MM.1S (cell line): ENCODE measurements at places on chromosomes 2 and 18.
A peak's percentile ranks its signal among the peaks of the same experiment; 100 is the strongest.

GRCh38 chr18:67924656-67925055, 408.1 kb upstream of the DSEL start:
- no peaks in the 10 kb centered on the region for H3K4me1 ChIP-seq
- no peaks in the 10 kb centered on the region for H3K27me3 ChIP-seq
- no peak overlapping the region for H3K27ac ChIP-seq
- no peaks in the 10 kb centered on the region for H3K36me3 ChIP-seq
- no peak overlapping the region for H3K4me3 ChIP-seq
- no peak for DNase-seq

GRCh38 chr2:33291278-33292013, 185.0 kb upstream of the RASGRP3 start:
- DNase-seq = no peak
- H3K27ac ChIP-seq = no peak overlapping the region
- H3K4me3 ChIP-seq = no peak overlapping the region
- peaks cover 6% of the 10 kb centered on the region; the same call in 1 of the 2 replicates for H3K27me3 ChIP-seq
- H3K36me3 ChIP-seq = no peaks in the 10 kb centered on the region

DNA sequence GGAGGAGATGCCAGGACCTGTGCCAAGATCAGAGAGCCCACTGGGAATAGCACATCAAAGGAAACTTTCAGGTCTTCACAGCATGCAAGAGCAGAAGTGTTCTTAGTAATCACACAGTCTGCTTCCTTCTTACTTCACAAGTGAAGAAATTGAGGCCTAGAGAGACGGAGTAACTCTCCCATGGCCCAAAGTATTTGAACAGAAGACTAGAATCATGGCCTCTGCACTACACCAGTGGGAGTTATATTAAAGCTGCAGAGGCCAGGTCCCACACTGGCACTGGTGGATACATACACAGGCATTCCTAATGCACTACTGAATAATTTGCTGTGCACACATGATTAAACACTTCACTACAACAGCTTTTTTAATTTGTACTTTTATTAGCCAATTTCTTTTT, 107.6 kb upstream of the RMP24 start:
- H3K27ac ChIP-seq = no peak overlapping the region
- H3K4me3 ChIP-seq = no peak overlapping the region
- no peaks in the 10 kb centered on the region for H3K36me3 ChIP-seq
- DNase-seq = no peak
- no peaks in the 10 kb centered on the region for H3K4me1 ChIP-seq
- no peaks in the 10 kb centered on the region for H3K27me3 ChIP-seq

- peaks cover 6% of the 10 kb centered on the region; the same call in 1 of the 2 replicates for H3K27me3 ChIP-seq
- H3K27ac ChIP-seq = no peak overlapping the region
- H3K4me1 ChIP-seq = peaks cover 7% of the 10 kb centered on the region; the same call in 1 of the 2 replicates
- H3K36me3 ChIP-seq = no peaks in the 10 kb centered on the region
- DNase-seq = no peak
Measured at GRCh38 chr2:69017080-69017479, 4.1 kb downstream of the ANTXR1 start.

DNA sequence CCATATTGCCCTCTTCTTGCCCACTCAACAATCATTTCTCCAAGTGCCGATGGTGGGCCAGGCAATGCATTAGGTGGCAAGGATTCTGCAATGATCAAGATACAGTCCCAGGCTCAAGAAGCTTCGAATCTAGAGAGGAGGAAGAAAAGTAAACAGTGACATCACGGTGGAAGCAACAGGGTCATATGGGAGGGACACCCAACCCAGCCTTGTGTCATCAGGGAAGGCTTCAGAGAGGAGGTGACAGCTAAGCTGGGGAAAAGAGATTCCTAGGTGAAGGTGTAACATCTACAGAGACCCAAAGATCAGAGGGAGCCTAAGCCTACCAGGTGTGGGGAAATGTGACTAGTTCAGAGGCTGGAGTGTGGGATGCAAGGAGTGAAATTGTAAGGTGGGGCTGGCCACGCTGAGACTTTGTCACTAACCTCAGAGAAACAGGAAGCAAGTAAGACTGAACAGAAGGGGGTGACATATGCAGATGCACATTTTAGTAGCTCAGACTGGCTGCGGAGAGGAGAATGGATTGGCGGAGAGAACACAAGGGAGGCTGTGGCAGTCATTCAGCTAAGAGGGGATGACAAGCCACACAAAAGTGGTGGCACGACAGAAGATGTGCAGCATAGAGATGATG, 104.9 kb downstream of the ANKRD44 start:
- H3K36me3 ChIP-seq = no peaks in the 10 kb centered on the region
- no peak overlapping the region for H3K27ac ChIP-seq
- DNase-seq = no peak
- H3K4me3 ChIP-seq = no peak overlapping the region
- H3K27me3 ChIP-seq = no peaks in the 10 kb centered on the region
- peaks cover 53% of the 10 kb centered on the region for H3K4me1 ChIP-seq

- H3K27ac ChIP-seq = peak overlapping the region; percentile 34; the same call in 1 of the 2 replicates
- DNase-seq = no peak
- no peaks in the 10 kb centered on the region; the same call in 1 of the 2 replicates for H3K36me3 ChIP-seq
Measured at GRCh38 chr2:224524657-224525056, 60.5 kb downstream of the CUL3 start.

- H3K36me3 ChIP-seq = no peaks in the 10 kb centered on the region
- no peak overlapping the region for H3K4me3 ChIP-seq
- H3K27ac ChIP-seq = no peak overlapping the region
Measured at GRCh38 chr2:120830096-120830830, 94.6 kb downstream of the GLI2 start.

- no peak overlapping the region for H3K4me3 ChIP-seq
- H3K27me3 ChIP-seq = no peaks in the 10 kb centered on the region
- no peak overlapping the region for H3K27ac ChIP-seq
Measured at GRCh38 chr2:120939595-120940318, 204.1 kb downstream of the GLI2 start.

DNA sequence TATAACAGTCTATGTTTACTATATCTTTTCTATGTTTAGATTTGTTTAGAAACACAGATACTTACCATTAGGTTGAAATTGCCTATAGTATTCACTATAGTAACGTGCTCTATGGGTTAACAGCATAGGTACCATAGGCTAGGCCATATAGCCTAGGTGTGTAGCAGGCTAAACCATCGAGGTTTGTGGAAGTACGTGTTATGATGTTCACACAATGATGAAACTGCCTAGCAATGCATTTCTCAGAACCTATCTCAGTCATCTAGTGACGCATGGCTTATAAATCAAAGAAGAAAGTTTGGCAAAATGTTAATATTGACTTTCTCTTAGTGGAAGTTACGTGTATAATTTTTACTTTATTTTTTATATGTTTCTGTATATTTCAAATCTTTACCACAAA, 466.2 kb upstream of the NRP2 start:
- H3K27me3 ChIP-seq = no peaks in the 10 kb centered on the region
- no peaks in the 10 kb centered on the region for H3K36me3 ChIP-seq
- DNase-seq = no peak
- H3K4me3 ChIP-seq = no peak overlapping the region

DNA sequence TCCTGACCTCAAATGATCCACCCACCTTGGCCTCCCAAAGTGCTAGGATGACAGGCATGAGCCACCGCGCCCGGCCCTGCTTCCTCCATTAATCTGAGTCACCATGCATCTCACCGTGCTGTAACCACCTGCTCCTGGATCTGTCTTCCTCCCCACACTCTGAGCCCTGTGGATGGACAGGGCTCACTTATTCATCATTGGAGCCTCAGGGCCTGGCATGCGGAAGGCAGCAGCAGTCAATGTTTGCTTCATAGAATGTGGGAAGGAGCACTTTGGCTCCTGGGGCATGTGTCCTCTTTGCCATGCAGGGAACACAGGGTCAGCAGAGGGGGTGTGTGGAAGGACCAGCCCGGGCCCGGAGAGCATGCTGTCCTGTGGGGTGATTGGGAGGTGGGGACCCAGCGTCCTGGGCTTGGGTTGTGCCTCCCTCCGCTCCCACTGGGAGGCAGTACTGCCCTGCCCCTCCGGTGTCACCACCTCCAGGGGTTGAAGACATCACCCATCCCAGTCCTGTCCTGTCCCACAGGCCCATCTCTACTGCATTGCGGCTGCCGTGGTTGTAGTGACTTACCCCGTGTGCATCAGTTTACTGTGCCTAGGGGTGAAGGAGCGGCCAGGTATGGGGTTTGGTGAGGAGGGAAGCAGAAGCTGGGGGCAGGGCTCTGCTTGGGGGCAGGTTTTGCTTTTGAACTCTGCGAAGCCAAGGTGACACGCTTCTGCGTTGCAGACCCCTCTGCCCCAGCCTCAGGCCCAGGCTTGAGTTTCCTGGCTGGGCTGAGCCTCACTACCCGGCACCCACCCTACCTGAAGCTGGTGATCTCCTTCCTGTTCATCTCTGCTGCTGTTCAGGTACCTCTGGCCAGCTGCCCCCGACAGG, 11.5 kb downstream of the MFSD2B start:
- H3K27me3 ChIP-seq = no peaks in the 10 kb centered on the region
- no peak for DNase-seq
- H3K27ac ChIP-seq = no peak overlapping the region
- no peaks in the 10 kb centered on the region for H3K4me1 ChIP-seq

DNA sequence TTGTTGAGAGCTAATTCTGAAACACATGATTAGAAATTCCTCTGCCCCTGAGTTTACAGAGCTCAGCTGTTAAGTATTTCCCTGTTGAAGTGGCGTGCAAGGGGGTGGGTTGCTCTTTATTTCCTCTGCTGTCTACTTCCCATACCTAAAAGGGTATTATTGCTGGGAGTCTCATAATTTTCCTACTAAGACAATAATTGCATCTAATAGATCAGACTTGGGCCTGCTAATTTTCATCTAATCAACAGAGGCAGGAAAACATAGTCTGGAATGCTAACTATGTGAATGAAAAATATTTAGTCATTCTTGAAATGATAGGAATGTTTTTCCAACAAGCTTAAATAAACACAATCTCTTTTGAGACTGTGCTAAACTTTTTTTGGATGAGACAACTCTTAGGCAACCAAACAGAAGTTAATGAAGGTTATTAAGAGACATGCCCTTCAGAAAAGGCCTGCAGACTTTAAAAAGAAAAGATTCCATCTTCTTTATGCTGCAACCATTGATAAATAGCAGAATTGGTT, 111.4 kb downstream of the FEZ2 start:
- H3K4me3 ChIP-seq = no peak overlapping the region
- no peaks in the 10 kb centered on the region for H3K36me3 ChIP-seq
- H3K27ac ChIP-seq = no peak overlapping the region
- H3K27me3 ChIP-seq = no peaks in the 10 kb centered on the region
- H3K4me1 ChIP-seq = no peaks in the 10 kb centered on the region

- no peaks in the 10 kb centered on the region for H3K4me1 ChIP-seq
- no peak overlapping the region for H3K27ac ChIP-seq
- no peaks in the 10 kb centered on the region for H3K27me3 ChIP-seq
- H3K4me3 ChIP-seq = no peak overlapping the region
Measured at GRCh38 chr18:58196881-58197872, 153.2 kb downstream of the NEDD4L start.

- DNase-seq = no peak
- no peaks in the 10 kb centered on the region for H3K36me3 ChIP-seq
- no peak overlapping the region for H3K4me3 ChIP-seq
- H3K27ac ChIP-seq = no peak overlapping the region
Measured at GRCh38 chr18:3117493-3118192, 102.1 kb downstream of the MYOM1 start.

GRCh38 chr2:11466307-11467128, 557 bp upstream of the E2F6 start:
- H3K27ac ChIP-seq = no peak overlapping the region
- no peaks in the 10 kb centered on the region; the same call in 1 of the 2 replicates for H3K4me1 ChIP-seq
- no peaks in the 10 kb centered on the region for H3K27me3 ChIP-seq
- peak; percentile 42 for DNase-seq
- peak overlapping the region; percentile 67 for H3K4me3 ChIP-seq

DNA sequence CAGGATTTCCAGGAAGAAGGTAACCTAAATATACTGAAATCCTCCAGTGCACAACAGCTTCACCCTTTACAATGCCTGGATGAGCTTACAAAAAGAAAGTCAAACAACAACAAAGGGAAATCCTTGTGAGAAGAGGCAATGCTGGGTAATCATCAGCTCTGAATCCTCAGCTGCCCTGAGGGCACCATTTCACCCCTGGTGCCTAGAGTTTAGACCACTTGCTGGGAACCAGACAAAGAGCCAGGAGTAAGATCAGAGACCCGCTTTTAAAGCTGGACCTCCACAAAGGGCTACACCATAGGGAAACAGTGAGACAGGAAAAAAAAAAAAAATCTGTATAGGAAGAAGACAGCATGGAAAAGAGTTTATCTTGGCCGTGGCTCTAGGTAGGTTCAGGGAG, 97.0 kb downstream of the FOXI3 start:
- DNase-seq = no peak
- H3K27me3 ChIP-seq = no peaks in the 10 kb centered on the region
- H3K4me3 ChIP-seq = no peak overlapping the region
- no peaks in the 10 kb centered on the region for H3K4me1 ChIP-seq

- H3K27ac ChIP-seq = no peak overlapping the region
- no peaks in the 10 kb centered on the region for H3K36me3 ChIP-seq
- H3K4me3 ChIP-seq = no peak overlapping the region
- H3K4me1 ChIP-seq = no peaks in the 10 kb centered on the region
- DNase-seq = no peak
Measured at GRCh38 chr2:39737661-39738060, 41.4 kb downstream of the THUMPD2 start.

- no peaks in the 10 kb centered on the region for H3K36me3 ChIP-seq
- no peaks in the 10 kb centered on the region for H3K4me1 ChIP-seq
- no peak overlapping the region for H3K4me3 ChIP-seq
- DNase-seq = no peak
Measured at GRCh38 chr2:742221-742620, 65.0 kb upstream of the TMEM18 start.

DNA sequence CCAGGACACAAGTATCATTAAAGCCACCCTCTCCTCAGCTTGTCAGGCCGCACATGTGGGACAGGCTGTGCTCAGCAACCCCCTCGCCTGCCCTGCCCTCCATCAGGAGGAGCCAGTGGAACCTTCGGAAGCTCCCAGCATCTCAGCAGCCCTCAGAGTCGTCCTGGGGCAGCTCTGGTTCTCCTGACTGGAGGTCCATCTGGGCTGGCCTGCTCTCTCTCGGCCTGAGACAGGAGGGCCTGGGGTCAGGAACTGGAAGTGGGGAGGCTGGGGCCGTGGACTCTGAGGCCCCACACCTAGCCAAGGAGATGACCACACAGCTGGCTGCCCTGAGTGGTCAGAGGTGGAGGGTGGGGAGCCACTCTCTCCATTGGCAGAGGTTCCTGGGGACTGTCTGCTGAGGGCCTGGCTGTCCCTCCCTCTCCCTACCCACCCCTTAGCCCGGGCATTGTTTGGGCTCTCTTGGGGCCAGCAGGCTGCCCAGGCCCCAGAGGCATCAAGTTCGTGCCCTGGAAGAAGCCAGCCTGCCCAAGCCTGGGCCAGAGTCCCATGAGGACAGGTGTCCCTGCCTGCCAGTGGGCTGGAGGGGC, 23.1 kb downstream of the ODC1 start:
- H3K27ac ChIP-seq = no peak overlapping the region
- H3K4me1 ChIP-seq = no peaks in the 10 kb centered on the region
- no peak overlapping the region for H3K4me3 ChIP-seq
- H3K27me3 ChIP-seq = no peaks in the 10 kb centered on the region
- 0 out of 2 replicates have a peak, but pooled peaks cover 2% of the 10 kb centered on the region for H3K36me3 ChIP-seq

DNA sequence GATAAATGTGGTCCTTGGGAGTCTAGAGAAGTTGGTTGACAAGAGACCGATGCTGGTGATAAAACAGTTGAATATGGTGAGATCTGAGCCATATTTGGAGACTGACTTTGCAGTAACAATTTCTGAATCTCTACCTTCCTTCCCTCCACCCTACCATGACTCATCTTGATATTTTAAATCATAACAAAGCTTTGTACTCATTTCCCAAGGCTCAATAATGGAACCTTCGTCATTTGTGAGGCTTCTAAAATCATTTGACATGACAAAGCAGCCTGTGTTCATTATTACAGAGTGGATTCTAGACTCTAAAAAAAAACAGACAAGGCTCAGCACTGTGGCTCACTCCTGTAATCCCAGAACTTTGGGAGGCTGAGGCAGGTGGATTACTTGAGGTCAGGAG, 38.5 kb upstream of the PDCL3 start:
- H3K27me3 ChIP-seq = no peaks in the 10 kb centered on the region
- no peak overlapping the region for H3K4me3 ChIP-seq
- no peak overlapping the region for H3K27ac ChIP-seq
- no peaks in the 10 kb centered on the region for H3K36me3 ChIP-seq
